Cortex of kidney (tissue), 1 donor: ENCODE measurements at places on chromosomes 11 and 22.

- DNase-seq = no peak
Observed at GRCh38 chr22:20906387-20906767, 10.8 kb upstream of the CRKL start.

DNA sequence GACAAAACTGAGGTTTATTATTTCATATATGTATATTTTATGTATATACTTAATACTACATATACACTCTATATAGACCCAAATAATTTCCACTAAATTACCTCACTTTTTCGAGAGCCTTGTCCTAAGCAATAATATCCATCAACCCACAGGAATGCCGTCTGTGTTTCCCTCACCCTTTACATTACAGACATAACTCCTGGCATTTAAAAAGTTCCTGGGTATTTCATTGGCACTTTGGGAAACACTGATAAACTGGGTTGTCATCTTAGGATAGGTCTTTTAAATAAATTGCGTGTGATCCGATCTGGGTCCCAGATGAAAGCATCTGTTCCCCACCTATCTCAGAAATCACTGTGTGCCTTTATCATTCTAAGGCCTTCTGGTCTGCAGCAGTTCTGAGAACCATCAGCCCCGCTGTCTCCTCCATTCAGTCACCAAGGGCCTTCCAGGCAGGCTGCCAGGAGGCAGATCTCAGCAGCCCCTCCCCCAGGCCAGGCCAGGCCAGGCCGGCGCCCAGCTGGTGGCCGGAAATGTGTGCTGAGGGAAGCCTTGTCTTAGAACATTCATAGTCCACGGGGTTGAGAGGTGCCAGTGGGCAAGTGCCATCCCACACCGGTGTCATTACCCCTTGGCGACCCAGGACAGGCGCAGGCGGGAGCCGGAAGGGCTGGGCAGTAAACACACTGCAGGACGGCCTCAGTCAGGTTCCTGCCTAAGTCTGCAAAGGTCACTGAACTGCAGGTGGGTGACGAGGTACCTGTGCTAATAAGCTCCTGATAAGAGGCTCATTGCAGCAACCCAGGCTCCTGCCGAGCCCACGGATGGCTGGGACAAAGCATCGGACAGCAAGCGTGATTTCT is 3.3 kb downstream of the FGF19 start:
- no peak for DNase-seq

DNA sequence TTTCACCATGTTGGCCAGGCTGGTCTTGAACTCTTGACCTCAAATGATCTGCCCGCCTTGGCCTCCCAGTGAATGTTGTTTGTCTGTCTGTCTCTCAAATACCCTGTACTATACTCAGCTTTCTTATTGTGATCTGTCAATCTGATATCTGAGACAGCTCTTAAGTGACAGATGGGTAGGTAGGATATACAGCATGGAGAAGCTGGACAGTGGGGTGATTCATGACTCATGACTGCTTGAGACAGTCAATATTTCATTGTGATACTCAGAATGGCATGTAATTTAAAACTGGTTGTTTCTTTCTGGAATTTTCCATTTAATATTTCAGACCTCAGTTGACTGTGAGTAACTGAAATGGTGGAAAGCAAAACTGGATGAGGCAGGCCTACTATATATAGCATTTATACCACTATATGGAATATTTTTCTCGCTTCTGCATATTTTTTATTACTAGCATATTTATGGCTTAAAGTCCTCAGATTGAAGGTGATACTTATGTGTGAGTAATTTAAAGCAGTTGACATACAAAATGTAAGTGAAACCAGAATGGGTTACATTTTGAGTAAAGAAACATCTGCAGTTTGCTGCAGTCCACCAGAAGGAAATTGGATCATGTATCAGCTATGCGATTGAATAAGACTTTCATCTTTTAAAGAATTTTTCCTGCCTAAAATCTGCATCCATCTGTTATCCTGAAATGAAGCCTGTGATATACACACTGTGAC is 22.3 kb downstream of the ARHGAP42 start:
- no peak for DNase-seq

GRCh38 chr11:14480716-14481115 is 18.9 kb downstream of the COPB1 start:
- DNase-seq = no peak

GRCh38 chr22:48539261-48539660 is 1288.4 kb downstream of the BRD1 start:
- no peak for DNase-seq

DNA sequence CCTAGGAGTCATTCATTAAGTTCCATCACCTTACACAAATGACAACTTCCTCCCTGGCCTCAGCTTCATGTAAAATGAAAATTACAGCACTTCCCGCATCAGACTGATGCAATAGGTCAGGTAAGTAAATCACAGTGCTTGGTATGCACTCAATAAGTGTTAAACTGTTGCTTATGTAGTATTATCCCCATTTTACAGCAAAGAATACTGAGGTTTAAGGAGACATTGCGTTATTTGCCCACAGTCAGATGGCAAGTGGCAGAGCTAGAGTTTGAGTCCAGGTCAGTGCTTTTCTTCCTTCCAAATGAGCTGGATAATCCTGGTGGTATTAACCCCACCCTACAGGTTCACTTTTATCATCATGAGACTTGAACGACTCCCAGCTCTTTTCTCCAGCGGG is 29.7 kb downstream of the WT1 start:
- no peak for DNase-seq

- DNase-seq = no peak
Observed at GRCh38 chr22:24474649-24475255, 20.4 kb upstream of the UPB1 start.

GRCh38 chr11:11947825-11948224 is 60.6 kb downstream of the DKK3 start:
- no peak for DNase-seq

DNA sequence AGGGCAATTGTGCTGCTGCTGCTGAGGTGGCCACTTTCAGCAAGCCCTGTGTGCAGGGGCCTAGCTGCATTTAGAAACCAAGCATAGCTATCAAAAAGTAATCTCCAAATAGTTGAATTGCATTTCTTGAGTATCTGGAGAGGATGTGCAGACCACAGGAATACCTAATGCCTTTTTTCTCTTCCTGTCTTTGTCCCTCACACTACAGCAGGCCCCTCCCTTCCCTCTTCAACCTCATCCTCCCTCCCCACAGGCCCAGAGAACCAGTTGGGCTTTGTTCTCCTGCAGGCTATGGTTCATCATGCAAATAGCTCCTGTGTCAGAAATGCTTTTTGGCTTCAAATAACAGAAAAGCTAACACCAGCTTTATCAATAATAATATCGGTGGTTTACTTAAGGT is 47.7 kb downstream of the DKK3 start:
- no peak for DNase-seq

DNA sequence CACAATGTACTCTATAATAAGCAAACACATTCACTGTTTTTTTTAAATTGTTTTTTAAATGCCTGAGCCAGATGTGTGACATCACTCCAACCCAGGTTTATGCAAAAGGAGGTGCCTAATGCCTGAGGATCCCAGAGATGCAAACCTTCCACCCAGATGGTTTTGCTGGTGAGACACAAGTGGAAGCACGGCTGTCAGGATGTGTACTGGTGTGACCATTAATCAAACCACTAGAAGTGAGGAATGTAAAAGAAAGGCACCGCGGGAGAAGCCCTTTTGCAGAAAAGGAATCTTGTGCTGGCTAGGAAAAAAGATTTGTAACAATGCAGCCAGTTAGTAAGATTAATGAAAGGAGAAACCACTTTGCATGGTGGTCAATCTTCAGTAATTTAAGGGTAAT is 407.4 kb downstream of the LARGE1 start:
- no peak for DNase-seq

DNA sequence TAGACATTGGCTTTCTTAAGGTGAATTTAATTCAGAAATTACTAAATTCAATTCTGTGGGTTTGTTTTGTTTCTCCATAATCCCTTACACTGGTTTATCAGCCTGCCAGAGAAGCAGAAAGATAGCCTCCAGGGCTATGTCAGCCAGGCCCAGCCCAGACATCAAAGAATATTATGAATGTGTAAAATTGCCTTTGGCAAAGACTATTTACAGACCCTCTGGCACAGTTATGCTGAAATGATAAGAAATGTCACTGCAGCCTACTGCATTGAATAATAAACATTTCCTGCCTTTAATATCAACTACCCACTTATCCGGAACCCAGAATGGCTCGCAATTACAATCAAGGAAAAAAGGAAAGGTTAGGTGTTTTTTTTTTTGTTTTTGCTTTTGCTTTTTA is 562.5 kb upstream of the LRRC4C start:
- DNase-seq = no peak

- DNase-seq = no peak
Observed at GRCh38 chr11:36306888-36307287, 10.8 kb downstream of the PRR5L start.
